RPMI8226 (cell line): ENCODE measurements at places on chromosomes 5 and 9.

GRCh38 chr5:1747803-1748085 lies 51.9 kb downstream of the MRPL36 start:
- DNase-seq = no peak

DNA sequence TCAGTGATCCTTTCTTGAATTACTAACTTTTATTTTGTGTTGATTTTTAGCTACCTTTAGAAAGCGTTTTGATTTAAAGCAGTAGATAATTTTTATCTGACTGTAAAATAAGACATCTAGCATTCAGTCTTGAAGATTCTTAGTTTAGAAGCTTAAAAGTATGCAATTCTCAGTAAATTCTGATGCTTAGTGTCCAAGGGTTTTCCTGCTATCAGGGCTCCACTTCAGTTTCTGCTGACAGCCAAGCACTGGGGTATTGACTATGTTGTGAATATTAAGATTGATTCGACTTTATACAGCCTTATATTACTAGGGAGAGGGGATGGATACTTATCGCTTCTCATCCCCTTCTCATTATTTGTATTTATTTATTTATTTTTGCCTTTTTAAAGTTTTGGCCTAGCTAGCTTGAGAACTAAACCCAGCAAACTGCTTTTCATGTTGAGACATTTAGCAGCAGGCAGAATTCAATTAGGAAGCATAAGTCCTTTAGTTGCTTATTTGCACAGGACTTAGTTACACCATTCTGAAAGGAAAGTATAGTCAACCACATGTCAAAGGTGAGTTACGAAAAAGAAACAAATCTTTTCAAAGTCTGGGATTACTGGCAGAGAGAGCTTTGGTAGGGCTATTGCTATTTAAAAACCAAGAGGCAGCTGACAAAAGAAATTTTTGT lies 2.9 kb downstream of the PBX3 start:
- no peak for DNase-seq

DNA sequence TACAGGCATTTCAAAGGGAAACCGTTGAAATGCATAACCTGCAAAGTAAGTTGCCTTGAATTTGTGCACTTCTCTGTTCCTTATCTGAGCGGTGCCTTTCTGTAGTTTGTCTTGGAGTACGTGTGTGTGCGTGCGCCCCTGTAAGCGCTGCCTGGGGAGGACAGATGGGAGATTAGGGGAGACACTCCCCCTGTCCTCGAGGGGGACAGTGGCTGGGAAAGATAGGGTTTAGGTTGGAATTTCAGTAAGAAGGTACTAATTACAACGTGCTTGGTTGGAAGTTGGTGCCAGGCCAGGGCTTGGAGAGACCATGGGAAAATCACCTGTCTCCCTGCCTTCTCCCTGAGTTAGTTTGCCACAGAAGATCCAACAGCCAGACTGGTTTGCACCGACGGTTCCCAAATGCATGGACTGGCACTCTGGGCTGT lies 73.2 kb downstream of the PIK3R1 start:
- peak; percentile 24 for DNase-seq

GRCh38 chr9:127761491-127761956 lies 16.9 kb downstream of the SH2D3C start:
- DNase-seq = no peak

GRCh38 chr9:37983381-37984067 lies 79.6 kb upstream of the SLC25A51 start:
- no peak for DNase-seq

DNA sequence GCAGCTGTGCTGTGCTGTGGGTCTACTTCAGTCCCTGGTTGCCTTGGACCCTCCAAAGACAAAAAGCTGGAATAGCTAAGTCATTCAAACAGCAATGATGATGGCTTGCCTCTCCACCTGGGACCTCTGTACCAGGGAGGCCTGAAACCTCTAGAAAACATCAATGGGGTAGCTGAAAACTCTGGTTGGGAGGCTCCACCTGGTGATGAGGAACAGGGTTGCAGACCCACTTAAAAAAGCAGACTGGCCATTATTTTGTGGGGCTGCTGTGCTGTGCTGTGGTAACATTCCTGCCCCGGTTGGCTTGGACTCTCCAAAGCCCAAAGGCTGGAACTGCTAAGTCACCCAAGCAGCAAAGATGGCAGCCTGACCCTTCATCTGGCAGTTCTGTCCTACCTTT lies 839.3 kb upstream of the ARRDC3 start:
- no peak for DNase-seq
